Uterus (tissue), 4 donors: ENCODE measurements at places on chromosomes 11 and 22.

DNA sequence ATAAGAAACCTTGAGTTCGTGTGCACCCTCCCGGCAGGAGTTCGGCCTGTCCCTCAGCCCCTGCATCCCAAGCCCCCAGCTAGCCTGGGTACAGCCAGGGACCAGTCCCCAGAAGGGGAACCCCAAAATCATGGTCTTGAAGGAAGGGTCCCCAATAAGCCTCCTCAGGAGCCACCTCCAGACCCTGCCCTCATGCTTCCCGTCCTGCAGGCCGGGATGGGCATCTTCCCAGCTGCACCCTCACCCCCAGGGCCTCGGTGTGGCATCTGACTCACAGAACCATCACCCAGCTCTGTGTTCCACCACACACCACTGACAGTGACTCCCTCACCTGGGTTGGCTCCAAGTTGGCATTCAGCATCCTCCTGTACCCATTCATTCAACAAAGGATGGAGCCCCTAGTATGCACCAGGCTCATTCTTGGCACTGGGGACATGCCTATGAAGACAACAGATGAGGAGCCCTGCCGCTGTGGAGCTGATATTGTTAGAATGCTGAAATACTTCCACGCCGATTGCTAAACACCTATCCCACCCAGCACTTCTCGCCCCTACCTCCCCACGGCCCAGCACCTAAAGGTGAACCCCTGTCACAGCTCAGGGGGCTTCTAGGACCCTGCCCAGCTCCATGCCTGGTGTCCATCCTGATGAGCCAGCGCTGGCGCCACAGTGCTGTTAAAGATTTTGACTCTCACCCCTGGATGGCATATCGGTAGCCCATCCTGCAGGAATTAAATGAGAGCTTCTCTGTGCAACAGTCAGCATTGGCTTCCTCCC, 77.8 kb downstream of the BUD13 start:
- peak; percentile 7 for DNase-seq

DNA sequence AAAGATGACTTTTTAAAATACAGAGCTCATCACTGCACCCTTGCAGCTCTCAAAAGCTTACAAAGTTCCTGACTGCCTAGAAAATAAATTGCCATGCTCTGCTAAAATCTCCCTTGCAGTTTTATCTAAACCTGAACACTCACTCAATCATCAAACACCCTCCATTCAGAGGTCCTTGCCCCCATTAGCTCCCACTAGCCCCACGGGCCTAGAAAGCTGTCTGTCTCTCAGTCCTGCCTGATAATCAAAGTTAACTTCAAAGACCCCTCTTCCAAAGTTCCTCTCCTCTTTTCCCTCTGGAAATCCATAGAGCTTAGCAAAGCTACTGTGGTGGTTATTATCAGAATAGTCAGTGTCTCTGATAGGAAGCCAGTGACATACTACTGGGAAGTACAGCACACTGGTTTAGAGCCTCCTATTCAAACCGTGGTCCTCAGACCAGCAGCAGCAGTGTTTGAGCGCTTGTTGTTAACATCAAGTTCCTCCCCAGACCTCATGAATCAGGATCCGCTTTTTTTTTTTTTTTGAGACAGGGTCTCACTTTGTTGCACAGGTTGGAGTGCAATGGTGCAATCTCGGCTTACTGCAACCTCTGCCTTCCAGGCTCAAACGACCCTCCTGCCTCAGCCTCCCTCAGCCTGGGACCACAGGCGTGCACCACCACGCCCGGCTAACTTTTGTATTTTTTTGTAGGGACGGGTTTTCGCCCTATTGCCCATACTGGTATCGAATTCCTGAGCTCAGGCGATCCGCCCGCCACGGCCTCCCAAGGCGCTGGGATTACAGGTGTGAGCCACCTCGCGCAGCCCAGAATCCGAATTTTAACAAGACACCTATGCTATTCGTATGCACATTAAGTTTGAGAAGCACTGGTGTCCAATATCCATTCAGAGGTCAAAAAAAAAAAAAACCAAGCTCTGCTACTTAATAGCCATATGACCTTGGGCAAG, 1.2 kb downstream of the NDUFC2 start:
- no peak for DNase-seq

DNA sequence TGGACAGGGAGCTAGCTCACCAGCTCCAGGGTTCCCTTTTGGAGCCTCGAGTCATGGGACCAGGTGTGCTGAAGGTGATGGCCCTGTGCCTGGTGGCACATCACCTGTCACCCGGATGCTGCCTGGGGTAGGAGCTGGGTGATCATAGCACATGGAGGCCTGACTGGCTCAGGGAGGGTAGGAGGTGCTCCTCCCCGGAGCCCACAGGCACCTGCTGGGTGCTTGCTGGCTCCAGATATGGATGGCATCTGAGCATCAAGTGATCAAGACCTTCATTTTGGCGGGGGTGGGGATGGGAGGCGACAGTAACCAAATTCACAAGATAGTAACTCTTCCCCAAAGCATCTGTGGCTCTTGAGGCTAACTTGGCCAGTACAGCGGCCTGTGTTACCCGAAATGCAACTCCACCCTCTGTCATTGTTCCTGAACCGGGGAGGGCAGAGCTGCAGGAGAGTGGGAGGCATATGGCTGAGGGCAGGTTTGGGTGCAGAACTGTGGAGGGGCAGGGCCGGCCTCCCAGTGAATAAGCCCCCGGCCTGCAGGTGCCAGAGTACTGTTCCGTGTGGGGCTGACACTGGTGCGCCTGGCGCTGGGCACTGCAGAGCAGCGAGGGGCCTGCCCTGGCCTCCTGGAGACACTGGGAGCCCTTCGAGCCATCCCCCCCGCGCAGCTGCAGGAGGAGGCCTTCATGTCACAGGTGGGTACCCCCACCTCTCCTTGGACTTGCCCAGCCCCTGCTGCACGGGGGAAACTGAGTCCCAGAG, 4.7 kb downstream of the TBC1D10C start:
- DNase-seq, result no peak

DNA sequence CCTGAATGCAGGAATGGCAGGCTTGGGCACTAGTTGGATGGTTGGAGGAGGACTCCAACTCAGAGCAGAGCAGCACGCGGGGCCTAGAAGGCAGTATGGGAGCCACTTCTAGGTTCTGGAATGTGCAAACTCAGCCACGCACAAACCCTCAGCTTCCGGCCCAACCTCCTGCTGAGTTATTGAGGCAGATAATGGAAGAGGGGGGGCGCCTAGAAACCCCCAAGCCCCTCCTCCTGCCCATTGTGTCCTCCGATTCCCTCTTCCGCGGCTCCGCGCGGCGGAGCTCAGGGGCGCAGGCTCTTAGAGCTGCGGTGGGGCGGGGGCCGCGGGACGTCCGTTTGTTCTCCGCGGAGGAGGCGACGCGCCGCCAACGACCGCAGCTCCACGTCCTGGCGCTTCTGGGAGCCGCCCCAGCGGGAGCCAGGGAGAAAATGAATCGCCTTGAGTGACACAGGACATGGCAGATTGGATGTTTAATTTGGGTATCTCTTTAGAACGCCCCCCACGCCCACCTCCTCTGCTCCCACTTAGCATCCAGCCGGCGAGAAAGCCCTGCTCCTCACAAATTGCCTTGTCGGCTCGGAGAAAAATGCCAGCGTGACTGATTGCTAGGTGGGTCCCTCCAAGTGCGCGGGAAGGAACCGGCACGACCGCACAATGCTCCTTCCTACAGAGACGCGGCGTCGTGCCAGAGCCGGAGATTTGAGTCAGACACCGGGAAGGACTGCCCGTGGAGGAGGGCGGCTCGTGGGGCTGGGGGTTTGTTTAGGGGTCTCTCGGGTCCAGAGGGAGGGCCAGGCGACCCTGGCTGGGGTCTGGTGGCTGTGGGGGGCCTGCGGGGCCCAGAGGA, 144.6 kb downstream of the NECTIN1 start:
- peak; percentile 22 for DNase-seq

- DNase-seq, result no peak
Observed at GRCh38 chr11:69732910-69733309, 29.1 kb upstream of the FGF19 start.

GRCh38 chr11:73257342-73258103, 14.6 kb upstream of the P2RY6 start:
- no peak for DNase-seq

DNA sequence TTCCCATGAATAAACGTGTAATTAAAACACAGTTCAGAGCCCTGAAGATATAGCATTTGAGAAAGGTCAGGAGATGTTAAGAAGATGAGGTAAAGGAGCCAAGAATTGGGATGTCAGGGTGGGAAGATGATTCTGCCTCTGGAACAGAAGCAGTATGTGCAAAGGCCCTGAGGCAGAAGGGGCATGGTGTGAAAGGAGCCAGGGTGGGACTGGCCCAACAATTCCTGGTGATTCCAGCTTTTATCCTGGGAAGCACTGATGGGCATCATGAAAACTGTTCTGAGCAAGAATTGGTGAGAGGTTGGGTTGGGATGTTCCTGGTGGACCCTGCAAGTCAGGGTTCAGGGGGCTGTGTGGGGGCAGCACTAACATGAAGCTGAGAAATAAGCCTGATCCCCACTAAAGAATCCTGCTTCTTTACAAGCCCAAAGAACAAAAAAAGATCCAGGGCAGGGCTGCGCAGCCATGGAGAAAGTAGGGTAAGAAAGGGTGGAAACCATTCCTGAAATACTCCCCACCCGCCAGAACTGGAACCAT, 2.5 kb upstream of the FXYD6 start:
- DNase-seq, result no peak

DNA sequence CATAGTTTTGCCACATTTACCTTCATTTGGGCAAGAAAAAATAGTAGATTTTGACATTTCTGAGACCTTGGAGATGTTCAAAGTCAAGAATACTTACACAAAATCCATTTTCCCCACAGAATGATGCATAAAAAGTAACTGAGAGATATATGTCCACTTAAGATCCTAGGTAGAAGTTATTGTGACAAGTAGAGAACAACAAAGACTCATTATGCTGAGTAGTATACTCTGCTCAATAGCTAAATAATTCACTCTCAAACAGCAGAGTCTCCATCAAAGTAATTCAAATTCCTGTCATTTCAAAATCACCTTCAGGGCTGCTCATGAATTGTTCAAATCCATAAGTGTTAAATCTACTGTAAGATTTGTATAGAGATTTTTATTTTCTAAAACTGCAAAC, 35.3 kb downstream of the IMMP1L start:
- DNase-seq, result no peak

- no peak for DNase-seq
Observed at GRCh38 chr11:8959546-8960166, 4.6 kb downstream of the TMEM9B start.

- DNase-seq, result no peak
Observed at GRCh38 chr11:58125469-58125868, at the start of gene OR9I1. TSS of gene OR9I1 (minus strand) at chr11:58125530. CDS start at chr11:58119444, 6,086 bp downstream.

GRCh38 chr11:11478687-11479086, 125.6 kb upstream of the CSNK2A3 start:
- no peak for DNase-seq

- peak; percentile 50 for DNase-seq
Observed at GRCh38 chr11:95154514-95154913, 64.9 kb downstream of the ENDOD1 start.

GRCh38 chr11:35629914-35630313, 11.7 kb downstream of the FJX1 start:
- DNase-seq, result no peak

DNA sequence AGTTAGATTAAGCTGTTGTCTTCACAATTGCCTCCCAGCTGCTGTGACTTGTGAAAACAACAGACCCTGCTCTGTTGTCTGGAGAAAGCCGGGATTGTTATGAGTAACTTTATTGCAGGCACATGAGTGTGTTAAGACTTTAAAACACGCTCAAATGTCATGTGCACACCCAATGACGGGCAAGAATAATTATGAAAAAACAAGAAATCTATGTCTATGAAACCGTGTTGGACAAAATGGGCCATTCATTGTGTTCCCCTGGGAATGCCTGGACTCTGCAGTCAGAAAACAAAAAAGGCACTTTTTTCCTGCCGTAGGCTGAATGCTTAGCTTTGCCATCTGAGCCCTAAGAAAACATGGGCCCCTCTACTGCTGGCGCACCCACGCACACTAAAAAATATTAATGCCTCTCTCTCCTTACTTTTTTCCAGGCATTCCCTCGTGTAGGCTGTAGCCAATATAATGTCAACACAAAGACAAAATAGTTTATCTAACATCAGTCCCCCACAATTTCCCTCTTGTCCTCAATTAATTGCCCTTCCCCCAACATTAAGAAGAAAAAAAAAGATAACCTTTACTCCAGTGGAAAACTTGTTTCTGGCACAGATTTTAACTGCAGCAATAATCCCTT, 207.9 kb downstream of the SOX6 start:
- DNase-seq, result no peak

GRCh38 chr11:94179696-94180095, 51.1 kb downstream of the PANX1 start:
- no peak for DNase-seq

DNA sequence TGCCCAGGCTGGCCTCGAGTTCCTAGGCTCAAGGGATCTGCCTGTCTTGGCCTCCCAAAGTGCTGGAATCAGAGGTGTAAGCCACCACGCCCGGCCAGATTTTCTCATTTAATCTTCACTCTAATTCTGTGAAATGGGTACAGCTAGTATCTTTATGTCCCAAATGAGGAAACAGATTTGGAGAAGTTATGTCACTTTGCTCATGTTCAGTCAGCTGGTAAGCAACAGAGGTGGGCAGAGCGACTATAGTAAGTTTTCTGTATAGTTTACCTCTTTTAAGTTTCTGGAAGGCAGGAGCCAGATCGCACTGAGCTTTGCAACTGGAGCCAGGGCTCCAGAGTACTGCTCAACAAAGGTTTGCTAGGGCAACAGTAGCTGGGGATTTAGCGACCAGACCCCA, 33.2 kb downstream of the RCOR2 start:
- no peak for DNase-seq

- DNase-seq, result no peak
Observed at GRCh38 chr22:17115945-17116565, 5.1 kb downstream of the TMEM121B start.

DNA sequence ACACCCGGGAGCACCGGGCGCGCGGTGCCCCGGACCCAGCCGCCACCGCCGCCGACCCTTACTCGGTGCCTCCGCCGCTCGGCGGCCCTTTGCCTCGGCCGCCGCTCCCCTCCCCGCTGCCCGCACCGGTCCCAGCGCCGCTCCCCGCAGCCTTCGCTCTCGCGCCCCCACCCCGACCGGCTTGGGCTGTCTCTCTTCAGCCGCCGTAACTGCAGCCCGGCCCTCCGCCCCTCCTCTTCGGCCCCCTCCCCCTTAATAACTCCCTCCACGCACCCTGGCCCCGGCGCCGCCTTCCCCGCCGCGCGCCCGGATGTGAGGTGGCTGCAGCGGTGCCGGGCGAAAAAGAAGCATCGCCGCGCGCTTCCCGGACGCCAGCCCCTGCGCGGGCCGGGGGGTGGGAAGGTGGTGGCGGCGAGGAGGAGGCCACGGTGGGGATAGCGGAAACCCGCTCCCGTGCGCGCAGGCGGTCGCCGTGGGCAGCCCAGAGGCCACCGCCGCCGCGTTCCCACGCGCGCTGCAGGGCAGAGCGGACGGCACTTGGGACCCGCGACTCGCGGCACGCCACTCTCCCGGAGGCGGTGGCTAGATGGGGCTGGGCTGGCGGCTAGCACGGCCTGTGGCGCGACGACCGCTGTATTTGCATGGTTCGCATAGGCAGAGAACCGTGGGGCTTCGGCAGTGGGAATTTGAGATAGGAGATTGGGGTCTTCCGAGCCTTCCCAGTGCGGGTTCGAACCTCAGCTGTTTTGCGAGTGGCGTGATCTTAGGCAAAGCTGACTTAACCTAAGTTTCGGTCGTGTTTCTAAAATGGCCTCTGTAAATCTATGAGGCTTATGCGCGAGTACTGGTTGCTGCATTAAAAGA, at the start of gene EIF4ENIF1:
Gene EIF4ENIF1, minus strand, starts transcription at position 211 of the 864 bp plus-strand sequence. CDS start 1,124 bp downstream, outside the sequence.
- peak; percentile 85 for DNase-seq
